ENCODE measurements at places on chromosomes 11 and 22.

DNA sequence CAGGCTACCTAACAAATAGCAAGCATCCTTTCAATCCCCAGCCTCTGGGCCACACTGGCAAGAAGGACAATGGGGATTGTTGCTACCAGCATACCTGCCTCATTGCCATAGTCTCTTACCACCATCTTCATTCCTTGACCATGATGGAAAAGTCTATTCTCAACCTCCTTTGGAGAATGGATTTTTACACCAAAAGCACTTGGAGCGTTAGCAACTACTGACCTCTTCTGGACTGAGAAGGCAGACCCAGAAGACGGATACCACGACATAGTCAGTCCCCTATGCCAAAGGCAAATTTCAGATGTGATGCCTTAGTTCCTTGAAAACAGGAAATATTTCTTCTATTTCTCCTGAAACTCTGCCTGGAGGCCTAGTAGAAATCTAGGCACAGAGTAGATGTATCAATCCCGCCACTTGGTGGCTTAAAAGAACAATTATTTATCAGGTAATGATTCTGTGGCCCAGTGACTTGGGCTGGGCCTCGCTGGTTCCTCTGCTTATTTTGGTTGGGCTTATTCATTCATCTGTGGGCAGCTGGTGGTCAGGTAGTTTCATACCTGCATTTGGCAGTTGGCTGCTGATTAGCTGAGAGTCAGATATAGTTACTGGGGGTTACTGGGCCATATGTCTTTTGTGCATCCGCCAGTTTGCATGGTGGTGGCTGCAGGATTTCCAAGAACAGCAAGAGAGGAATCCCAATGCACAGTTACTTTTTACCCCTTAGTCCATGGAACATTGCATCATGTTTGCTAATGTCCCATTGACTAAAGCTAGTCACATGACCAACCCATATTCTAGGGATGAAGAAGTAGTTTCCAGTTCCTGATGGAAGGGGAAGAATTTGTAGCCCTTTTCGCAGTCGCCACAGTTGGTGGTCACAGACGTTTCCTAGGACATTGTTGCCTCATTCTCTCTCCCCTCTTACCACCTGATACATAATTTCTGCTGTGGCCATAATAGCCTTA is 75.2 kb downstream of the DHCR7 start:
- no peak for DNase-seq

GRCh38 chr22:49243335-49243734 is 584.3 kb downstream of the BRD1 start:
- no peak for DNase-seq

GRCh38 chr22:17434856-17435255 is 65.6 kb downstream of the CECR2 start:
- no peak for DNase-seq

DNA sequence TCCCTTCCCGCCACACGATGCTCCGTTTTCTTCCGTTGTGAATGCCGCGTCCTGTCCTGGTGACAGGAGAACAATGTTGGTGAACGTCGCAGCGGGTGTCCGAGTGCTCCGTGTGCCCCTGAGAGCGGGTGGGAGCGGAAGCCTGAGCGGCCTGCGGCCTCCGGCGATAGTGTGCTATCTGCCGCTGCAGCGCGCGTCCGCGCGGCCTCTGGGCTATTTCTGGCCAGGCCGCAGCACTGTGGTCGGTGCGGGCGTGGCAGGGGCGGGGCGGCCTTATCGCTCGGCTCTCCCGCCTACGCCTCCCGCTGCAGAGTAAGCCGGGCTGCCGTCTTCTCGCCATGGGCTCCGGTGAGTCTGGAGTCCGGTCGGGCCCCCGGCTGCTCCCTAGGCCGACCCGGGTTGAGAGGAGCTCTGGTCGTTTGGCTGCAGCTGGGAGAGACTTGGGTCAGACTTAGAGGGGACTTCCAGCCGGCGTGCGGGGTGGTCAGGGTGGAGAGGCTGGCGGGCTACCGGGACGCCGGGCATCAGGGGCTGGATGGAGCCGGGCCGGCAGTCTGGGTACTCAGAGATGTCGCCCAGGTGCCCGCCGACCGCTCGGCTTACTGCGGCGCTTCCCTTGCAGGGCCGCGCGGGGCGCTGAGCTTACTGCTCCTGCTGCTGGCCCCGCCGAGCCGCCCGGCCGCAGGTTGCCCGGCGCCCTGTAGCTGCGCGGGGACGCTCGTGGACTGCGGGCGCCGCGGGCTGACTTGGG is at the start of gene GP1BB:
TSS of gene GP1BB (plus strand) at position 308 of the 751 bp plus-strand sequence. CDS start at position 339, 31 bp downstream.
- DNase-seq: no peak

DNA sequence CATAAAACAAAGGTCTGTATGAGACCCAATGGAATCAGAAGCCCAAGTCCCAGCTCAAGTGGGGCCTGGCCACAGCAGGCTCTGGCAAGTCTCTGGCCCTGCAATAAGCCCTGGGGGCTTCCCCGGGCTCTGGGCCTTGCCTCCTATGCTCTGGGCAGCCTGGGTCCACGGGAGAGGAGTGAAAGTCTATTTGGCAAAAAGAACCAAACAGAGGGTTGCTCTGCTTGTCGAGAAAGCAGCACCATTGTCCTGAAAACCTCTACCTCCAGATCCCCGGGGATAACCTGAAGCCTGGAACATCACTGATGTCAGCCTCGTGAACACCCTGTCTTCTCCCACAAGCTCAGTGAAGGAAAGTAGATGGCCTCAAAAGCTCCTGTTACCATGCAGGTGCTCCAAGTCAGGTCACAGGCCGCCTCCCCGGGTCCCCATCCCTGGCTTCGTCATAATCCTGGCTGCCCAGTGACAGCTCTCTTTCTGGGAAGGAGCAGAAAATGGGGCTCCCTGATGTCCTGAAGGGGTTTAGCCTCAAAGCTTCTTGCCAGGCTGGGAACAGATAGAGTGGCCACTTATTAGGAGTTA is 46.1 kb upstream of the ETS1 start:
- DNase-seq: no peak

DNA sequence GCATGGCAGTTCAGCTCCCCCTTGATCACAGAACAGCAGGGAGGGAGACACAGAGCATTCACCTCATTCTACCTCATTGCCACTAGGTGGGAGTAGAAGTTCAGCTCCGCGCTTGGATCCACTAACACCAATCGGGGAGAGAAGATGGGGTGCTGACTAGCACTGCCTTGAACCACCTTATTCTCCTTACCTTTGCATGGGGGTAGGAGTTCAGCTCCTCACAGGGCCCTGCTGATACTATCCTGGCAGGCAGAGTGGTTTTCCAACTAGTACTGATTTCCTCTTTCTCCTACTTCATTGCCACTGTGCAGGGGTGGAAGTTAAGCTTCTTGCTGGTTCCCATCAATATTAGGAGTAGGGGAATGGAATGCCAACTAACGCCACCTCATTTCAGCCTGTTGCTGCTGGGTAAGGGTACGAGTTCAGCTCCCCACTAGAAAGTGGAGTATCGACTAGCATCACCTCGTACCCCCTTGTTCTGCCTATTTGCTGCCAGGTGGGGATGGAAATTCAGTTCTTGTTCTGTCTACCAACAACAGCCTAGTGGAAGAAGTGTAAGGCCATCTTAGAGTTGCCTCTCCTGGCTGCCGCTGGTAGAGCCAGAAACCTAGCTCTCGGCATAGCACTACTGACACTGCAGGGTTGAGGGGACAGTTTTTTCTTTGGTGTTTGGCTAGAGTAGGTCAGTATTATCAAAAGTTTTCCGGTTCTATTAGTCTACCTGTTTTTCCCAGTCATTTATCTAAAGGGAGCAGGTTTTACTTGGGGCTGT is 550.9 kb upstream of the CCDC90B start:
- DNase-seq: peak; percentile 78
